ENCODE measurements at places on chromosomes 4 and X.

DNA sequence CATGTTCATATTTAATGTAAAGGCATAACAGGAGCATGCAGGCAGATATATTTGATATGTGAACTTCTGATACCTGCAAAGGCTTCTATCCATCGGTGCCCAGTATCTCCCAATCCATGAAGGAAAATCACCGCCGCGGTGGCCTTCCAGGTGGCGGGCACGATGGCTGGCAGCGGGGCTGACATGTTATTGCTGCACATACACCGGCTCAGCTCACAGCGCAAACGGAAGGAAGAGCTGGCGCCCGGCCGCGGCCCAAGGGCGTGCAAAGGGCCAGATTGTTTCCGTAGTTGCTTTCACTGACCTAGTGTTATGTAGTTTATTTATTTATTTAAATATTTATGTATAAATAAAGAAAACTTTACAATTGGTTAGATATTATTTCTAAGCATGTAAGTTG, 322.7 kb upstream of the PITX2 start:
- DNase-seq, result no peak

DNA sequence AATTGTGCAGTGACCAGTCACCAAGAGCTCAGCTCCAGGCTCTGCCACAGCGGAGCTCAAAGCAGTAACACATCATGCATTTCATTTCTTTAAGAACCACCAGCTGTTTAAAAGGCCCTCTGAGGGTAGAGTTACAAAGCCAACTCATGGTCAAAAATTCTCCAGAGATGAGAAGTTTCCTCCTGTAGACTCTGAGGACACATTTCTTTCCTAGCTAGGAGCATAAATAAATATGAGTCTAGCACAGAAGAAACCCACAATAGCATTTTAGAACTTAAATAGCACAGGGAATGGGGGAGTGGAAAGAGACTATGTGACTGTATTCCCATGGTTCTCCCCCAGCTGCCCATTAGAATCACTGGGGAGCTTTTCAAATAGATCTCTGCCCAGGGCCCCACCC, 6.5 kb upstream of the CRMP1 start:
- no peak for DNase-seq

GRCh38 chr4:79442422-79442821, 34.4 kb upstream of the GK2 start:
- DNase-seq, result no peak

- DNase-seq, result no peak
Observed at GRCh38 chr4:38189445-38189844, 229.2 kb downstream of the PTTG2 start.

DNA sequence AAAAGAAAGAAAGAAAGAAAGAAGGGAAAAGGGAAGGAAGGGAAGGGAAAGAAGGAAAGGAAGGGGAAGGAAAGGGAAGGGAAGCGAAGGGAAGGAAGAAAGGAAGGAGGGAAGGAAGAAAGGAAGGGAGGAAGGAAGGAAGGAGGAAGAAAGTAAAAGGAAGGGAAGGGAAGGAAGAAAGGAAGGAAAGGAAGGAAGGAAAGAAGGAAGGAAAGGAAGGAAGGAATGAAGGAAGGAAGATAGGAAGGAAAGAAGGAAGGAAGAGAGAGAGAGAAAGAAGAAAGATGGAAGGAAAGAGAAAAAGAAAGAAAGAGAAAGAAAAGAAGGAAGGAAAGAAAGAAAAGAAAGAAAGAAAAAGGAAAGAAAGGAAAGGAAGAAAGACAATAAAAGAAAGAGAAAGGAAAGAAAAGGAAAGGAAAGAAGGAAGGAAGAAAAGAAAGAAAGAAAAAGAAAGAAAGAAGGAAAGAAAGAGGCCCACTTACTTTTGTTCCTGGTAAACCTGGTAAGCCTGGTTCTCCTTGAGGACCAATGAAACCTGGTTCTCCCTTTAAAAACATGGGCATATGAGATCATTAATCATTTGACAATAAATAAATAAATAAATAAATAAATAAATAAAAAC, 105.9 kb upstream of the ETNPPL start:
- DNase-seq, result no peak

GRCh38 chrX:38965888-38966287, 164.6 kb downstream of the MID1IP1 start:
- no peak for DNase-seq

- no peak for DNase-seq
Observed at GRCh38 chrX:150329868-150330267, 33.2 kb upstream of the MAMLD1 start.

DNA sequence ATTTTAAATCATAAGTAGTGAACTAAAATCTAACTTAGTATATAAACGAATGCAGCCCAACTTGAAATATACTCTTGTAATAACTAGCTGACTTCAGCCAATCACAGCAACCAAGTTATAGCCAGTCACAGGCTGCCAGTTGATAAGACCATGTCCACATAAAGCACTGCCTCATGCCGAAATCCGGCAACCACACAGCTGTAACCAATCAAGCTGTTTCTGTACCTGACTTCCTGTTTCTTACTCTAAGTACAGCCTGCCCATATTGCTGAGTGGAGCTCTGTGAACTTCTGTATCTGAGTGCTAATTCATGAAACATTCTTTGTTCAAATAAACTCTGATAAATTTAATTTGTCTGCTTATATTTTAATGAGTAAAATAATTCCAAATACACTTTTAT, 805.3 kb upstream of the EPHA5 start:
- DNase-seq, result no peak

GRCh38 chr4:127622621-127622920, 10.2 kb upstream of the INTU start:
- no peak for DNase-seq

- DNase-seq, result no peak
Observed at GRCh38 chrX:16765594-16765993, 20.7 kb upstream of the TXLNG start.

- DNase-seq, result no peak
Observed at GRCh38 chr4:173486714-173487392, 43.2 kb downstream of the HAND2 start.

DNA sequence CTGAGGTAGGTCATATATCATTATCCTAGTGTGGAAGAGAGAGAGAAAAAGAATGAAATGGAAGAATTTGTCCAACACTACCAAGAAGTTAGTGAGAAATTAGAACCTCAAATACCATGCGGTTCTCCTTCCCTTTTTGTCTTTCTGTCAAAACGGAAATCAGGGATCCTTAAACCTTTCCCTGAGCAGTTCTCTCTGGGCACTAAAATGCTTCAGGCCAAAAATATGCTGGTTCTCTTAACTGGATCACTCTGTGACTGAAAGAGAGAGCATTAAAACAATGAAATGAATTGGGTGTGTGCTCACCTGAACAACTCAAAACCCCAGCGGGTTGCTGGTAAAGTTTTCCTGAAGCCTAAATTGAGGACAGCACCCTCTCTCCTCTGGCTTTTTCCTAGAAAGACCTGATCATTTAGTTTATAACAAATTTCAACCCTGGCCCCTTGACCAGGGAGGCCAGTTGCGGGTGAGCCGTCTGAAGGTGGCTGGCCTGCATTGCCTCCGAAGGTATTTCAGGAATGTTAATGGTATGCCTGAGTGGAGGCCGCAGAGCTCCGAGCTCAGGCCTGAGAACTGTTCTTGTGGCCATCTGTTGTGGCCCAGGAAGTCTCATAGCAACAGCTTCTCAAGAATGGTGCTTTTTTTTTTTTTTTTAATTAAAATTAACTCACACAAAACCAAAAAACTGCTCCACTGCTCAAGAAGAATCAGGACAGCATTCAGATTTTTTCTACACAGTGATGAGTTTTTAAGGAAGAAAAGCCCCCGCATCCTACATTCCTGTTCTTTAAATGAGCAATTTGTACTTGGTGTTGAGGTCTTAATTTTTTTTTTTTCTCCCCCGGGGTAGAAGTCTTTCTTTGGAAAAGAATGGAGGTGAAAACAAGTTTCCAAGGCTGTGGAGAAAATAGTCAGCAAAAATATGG, 155.1 kb downstream of the SHROOM3 start:
- DNase-seq, result no peak

DNA sequence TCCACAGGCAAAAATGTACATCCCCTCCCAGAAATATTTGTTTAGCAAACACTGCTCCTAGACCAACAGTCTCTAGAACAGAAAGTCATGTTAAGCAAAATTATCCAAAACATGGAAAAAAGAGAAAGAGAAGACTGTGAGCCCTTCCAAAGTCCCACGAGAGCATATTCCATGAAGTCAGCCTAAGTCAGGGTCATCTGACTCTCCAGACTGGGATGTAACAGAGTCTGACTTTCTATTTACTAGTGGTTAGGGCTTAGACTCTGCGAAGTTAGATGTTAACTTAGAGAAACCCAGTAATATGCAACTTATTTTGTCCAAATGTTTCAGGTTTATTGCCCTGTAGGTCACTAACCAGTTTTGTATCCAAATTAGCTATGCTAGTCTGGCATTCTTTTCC, 102.3 kb downstream of the MID1 start:
- DNase-seq, result no peak

GRCh38 chr4:158010361-158010760, 162.5 kb downstream of the GASK1B start:
- DNase-seq, result no peak

- DNase-seq, result no peak
Observed at GRCh38 chrX:145549496-145549895, 268.1 kb upstream of the SLITRK2 start.

DNA sequence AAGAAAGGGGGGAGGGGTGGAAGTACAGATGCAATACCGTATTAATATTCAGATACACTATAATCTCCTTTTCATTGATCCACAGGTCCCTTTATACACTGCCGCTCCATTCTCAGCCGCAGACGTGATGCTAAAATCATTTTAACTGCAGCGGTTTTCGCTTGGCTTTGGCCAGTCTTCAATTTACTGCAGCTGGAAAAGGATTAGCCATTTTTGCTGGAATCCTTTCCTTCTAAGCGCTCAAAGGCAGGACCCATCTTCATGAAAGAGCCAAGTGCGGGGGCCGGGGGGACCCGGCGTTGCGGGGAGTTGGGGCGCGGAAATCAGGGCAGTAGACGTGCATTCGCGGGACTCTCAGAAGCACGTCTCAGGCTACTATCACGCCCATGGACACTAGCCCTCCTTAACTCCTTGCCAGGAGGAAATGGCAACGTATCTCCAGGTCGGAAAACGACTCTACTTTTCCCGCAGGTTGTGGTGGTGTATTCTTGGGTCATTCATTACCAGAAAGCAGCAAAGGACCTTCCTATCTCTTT, 1.7 kb upstream of the PCDH10 start:
- peak; percentile 59 for DNase-seq

DNA sequence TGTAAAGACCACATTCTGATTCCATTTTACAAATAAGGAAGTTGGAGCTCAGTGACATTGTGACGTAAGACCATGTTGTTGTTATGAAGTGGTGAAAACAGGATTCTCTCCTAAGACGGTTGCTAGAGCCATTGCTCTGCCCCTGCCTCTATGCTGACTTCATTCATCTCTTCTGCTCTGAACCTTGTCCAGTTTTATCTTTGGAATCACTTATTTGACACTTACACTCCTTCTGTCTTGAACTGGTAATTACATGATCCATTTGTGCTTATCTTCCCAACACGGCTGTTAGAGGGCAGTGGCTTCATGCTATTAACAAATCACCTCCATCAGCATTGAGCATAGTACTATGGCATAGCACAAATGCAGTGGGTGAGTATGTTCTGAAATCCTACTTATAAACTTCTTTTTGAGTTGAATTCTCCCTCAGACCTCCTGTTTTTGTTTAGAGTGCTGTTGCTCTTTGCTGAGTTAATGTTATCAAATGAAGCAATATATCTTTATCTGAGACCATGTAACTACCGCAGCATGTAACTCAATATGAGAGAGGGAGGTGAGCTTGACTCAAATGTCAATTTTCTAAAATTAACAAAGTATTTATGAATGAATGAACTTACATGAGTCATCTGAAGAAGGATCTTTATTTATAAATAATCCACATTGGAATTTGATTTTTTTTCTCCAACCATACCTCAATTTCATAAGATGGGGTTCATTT, 177.8 kb downstream of the RASL11B start:
- DNase-seq, result no peak

DNA sequence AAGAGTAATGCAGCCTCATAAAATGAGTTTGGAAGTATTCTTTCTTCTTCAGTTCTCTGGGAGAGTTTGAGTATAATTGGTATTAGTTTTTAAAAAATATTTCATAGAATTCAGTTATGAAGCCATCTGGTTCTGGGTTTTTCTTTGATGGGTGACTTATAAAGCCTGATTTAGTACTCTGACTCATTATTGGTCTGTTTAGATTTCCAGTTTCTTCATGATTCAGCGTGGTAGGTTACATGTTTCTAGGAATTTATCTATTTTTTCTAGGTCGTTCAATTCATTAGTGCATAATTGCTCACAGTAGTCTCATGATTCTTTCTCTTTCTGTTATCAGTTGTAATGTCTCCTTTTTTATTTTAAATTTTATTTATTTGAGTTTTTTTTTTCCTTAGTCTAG, 111.2 kb downstream of the CEP44 start:
- DNase-seq, result no peak

DNA sequence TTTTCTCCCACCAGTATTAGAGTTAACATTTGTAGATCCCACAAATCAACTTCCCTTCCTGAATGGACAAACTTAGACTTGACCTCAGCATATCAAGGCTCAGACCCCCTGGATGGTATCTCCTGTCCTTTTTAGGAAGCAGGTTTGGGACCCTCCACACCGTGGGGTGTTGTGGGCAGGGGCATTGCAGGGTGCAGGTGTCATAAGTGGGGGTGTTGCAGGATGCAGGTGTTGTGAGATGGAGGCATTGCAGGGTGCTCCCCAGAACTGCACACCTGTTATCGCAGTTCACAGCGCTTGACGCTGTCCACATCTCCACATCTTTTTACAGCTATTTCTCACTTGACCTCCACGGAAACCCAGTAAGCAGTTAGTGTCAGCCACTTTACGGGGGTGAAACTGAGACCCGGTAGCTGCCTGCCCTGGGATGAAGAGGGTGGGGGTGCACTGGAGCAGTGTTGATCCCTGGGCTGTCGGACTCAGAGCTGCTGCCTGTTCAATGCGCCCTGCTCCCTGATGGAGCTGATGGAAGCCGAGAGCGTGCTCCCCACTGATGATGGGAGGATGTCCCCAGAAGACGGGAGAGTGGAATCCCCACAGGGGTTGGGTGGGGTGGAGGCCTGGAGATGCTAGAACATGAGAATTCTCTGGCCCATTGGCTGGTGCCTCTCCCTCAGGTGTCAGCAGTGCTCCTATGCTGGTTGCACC, 25.3 kb downstream of the SH3TC1 start:
- no peak for DNase-seq

GRCh38 chrX:28888416-28888815, 301.2 kb downstream of the IL1RAPL1 start:
- no peak for DNase-seq

DNA sequence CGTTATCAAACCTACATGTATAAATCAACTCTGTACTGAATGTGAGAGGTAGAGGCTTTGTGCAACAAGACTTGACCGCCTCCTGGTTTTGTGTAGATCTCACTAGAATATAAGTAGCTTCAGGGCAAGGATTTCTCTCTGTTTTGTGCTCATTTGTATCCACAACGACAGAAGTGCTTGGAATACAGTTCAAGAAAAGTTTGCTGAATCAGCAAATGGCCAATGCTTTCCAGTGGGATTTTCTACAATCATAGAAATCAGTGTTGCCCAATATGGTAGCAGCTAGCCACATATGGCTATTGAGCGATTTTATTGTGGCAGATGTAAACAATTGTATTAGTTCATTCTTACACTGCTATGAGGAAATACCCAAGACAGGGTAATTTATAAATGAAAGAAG, 127.4 kb downstream of the VCX3A start:
- no peak for DNase-seq
